ENCODE measurements at places on chromosomes 6 and 20. TPM values are rescaled to one million over a fixed set of nuclear protein-coding genes. Genes with fewer than 3 reads are reported as not detected.

- no peak for DNase-seq
These were observed 3.2 kb upstream of the ZMYND8 start for GRCh38 chr20:47359530-47360296.

DNA sequence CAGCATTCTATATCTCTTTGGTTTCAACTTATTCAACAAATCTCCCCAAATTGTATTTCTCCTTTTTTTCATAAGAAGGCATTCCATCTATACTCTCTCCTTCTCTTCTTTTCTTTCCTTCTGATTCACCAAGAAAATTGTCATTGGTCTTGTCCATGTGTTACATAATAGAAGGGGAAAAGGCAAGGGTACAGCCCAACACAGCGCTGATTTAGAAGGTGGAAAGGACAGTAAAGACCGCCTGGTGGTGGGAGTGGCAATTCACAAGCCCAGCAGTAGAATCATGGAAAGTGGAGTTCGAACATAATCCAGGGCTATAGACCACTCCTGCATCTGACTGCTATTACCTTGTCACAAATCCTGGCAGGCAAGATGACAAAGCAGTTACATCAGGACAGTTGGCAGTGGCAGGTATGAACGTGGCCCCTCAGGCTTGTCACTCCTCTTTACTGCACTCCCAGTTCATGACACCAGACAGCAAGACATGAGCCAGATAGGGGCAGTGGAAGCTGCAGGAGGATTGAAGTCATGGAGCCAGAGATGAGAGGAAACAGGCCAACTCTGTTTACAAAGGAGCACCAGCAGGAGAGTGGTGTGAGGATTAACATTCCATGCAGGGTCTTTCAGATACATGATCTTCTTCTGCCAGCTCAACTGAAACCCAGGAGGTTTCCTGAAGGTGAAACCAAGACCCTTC lies 2.1 kb upstream of the TNFAIP3 start:
- no peak for DNase-seq

HSPA1A gene
- total RNA-seq, result 131 TPM

- no peak for DNase-seq
These were observed 119.1 kb upstream of the PDE10A start for GRCh38 chr6:165782134-165782533.

GRCh38 chr6:54428431-54428830 lies 120.2 kb downstream of the TINAG start:
- no peak for DNase-seq

- no peak for DNase-seq
These were observed 20.5 kb downstream of the PERP start for GRCh38 chr6:138086573-138087196.

DNA sequence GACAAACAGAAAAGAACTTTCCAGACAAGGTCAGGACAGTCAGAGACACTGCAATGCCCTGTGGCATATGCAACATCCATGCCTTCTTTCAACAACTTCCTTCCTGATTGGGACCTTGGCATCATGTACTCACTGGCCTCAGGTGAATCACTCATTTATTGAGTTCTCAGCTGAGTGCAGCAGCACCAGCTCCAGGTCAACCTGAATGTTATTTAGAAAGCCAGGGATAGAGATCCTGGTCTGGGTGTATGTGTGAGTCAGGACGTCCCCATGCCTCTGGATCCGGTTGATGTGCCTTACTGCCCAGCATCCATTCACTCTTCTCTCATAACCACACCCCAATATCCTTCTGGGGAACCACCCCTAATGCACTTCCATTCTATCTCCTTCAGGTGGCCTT lies 54.4 kb downstream of the SNRNP48 start:
- no peak for DNase-seq

STX11 gene
- total RNA-seq, result 1.9 TPM

- no peak for DNase-seq
These were observed 559.4 kb upstream of the MANEA start for GRCh38 chr6:95017922-95018321.

GRCh38 chr6:125444006-125444923 lies 142.5 kb upstream of the HDDC2 start:
- no peak for DNase-seq

GRCh38 chr6:16533210-16533609 lies 228.1 kb downstream of the ATXN1 start:
- DNase-seq, result no peak

GRCh38 chr20:3446779-3447178 lies 24.0 kb upstream of the ATRN start:
- no peak for DNase-seq

PSMA7 gene
- 371 TPM for total RNA-seq

BPIFB4 gene
- total RNA-seq, result not detected

- no peak for DNase-seq
These were observed 22.7 kb downstream of the TMX4 start for GRCh38 chr20:7996898-7997297.

PNLDC1 gene
- total RNA-seq, result not detected

- no peak for DNase-seq
These were observed 303.6 kb downstream of the TRDN start for GRCh38 chr6:123333000-123333756.

CD109 gene
- 32.3 TPM for total RNA-seq

DNA sequence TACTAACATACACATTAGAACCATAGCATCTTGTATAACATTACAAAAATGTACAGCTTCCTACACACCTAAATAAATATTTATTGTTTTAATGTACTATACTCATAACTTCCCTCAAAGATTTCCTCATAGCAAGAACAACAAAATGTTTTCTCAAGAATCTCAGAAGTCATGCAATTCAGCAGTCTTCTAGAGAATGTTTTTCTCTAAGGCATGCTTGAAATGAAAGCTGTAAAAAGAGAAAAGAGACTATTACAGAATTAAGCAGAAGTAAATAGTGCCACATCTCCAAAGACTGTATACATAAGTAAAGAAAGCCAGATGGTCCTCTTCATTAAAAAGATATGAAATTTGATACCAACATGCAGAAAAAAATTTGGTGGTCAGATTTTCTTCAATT lies 672.2 kb downstream of the EPM2A start:
- no peak for DNase-seq

- no peak for DNase-seq
These were observed 142.6 kb upstream of the HMGN3 start for GRCh38 chr6:79377047-79377446.

DNA sequence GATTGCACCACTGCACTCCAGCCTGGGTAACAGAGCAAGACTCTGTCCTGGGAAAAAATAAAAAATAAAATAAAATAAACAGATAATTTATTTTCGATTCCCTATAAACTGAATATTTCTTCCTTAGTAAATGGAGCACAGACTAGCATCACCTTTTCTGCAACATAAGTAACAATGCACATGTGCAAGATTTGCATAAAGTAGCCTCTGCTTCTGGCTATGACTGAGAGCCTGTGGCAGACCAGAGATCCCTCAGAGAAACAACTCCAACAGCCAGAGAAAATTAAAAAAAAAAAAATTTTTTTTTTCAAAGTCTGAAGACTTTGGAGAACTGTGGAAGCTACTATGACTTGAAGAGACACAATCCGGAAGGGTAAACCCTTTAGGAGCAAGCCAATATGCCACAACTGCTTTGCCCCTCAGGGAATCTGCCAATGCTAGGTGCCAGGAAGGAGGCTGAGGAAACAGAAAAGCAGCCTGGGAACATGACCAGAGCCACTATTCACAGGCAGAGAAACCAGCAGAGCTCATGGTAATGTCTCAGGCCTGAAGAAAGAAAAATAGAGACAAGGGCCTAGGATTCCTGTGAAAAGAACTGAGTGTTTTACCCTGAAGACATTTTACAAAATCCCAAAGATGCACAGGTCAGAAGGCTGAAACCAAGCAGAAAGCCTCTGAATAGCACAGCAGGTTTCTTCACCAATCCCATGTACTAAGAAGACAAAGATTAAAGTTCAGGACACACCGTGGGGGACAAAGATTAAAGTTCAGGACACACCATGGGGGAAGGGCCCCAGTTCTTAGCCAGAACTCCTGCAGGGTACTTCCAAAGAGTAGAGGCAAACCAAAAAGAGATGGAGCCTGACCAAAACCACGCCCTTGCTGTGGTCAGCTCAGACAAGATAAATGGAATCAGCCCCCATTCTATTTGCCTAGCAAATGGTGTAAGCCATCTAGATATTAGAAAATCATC lies 25.8 kb downstream of the B4GALT5 start:
- peak; percentile 48 for DNase-seq

DNA sequence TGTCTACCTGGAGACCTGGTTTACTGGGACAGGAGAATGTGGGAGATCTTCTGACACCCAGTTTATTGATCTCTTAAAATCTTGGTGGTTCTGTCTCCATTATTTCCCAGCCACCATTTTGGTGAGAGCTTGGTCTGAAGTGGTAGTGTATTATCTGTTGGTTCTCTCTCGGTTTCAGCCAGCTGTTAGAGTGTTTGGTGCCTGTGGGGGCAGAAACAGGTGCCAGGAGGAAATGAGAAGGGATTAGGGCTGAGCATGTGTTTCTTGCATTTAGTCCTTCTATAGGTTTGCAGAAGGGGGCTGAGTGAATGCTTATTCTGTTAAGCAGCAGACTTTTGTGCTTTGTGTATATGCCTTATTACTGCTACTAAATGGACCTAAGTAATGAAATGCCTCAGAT lies 9.6 kb downstream of the JARID2 start:
- peak; percentile 59 for DNase-seq

ZSCAN31 gene
- 13.2 TPM for total RNA-seq

DNA sequence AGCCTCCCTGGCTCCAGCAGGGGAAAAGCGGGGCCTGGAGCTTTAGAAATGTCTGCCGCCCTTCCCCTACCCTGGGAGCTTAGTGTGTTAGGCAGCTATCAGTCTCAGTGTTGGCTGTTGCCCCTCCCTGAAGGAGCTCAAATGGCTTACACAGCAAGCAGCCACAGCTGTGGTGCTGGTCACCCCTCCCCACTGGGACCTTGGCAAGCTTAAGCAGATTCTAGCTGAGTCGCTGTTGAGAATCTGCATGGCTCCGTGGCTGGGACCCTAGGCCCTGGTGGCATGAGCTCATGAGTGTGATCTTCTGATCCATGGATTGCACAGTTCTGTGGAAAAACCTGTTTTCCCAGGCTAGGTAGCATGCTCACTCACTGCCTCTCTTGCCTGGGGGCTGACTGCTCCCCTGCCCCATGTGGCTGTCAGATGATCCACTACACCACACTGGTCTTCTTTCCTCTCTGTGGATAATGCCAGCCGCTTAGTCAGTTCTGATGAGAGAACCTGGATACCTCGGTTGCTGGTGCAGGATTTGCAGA lies 714.0 kb downstream of the MAFB start:
- peak; percentile 75 for DNase-seq

DNA sequence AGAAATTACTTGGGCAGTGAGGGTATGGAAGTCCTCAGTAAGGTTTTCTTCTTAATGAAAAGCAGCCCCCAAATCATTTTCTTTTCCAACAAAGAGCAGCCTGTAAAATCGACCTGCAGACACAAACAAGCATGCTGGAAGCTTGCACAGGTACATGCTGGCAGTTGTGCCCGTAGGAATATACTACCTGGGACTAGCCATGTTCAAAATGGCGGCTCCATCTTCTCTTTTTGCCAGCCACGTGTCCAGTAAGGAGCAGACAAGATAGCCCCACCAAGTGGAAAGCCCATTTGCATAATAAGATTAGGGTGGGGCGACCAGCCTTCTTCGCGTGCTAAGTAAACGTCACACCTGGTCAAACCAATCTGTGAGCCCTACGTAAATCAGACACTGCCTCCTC lies 259.4 kb upstream of the AGPAT4 start:
- no peak for DNase-seq

GRCh38 chr20:22808628-22809027 lies 224.3 kb upstream of the FOXA2 start:
- DNase-seq, result no peak

- DNase-seq, result peak; percentile 76
These were observed 398 bp downstream of the ZBTB2 start for GRCh38 chr6:151390851-151391470.

GRCh38 chr6:33702345-33702977 lies 9.0 kb downstream of the UQCC2 start:
- DNase-seq, result peak; percentile 65

DNA sequence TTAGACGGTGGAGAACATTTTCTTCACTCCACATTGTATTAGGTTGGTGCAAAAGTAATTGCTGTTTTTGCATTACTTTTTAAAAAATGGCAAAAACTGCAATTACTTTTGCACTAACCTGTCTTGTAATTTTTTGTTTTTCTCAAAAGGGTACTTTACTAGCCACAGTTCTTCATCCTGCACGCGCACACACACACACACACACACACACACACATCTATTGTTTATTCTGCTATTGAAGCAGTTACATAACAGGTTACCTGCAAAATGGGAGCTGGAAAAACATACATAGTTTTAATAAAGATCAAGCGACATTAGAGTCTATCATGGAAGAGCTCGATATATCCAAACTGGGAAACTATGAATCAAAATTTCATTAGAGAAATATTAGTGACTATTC lies 235.2 kb downstream of the SIM1 start:
- no peak for DNase-seq

COX4I2 gene
- not detected for total RNA-seq

- no peak for DNase-seq
These were observed 16.0 kb upstream of the CCDC167 start for GRCh38 chr6:37515712-37516075.

JPH2 gene
- total RNA-seq, result 263 TPM

ERVFRD-1 gene
- total RNA-seq, result not detected

DNA sequence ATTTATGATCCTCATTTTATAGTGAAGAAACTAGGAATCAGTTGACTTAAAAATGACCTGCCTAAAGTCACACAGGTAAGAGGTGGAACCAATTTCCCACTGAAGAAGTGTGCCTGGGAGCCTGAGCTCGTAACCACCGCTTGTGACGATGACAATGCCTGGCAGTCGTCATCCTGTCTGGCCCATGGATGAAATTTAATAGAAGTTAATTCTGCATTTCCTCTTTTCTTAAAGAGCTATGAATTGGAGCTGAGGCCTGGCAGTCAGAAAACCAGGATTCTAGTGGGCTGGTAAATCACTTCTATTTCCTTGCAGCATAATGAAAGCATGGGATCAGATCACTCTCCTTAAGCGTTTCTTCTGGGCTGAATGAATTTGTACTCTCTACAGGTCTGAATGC lies 200.0 kb upstream of the SGK1 start:
- no peak for DNase-seq

KIF25 gene
- not detected for total RNA-seq

PRRT1 gene
- not detected for total RNA-seq

DNA sequence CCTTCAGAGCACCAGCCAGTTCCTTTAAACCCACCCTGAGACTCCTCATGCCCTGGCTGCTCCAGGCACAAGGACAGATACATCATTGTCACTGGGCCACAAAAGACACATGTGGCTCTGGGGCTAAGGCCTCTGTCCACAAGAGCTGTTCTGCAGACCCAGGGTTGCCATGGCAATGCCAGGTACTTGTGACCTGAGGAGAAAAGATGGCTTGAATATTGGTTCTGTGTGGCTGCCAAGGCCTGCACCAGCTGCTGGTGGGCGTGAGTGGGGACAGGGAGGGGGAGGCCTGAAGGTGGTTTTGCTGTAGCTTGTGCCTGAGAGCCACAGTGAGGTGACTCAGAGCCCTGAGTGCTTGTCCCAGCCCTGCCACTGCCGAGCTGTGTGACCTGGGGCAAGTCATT lies 31.8 kb downstream of the SAYSD1 start:
- DNase-seq, result peak; percentile 1

MUCL3 gene
- not detected for total RNA-seq

- DNase-seq, result peak; percentile 14
These were observed 285.4 kb upstream of the FLRT3 start for GRCh38 chr20:14622796-14623195.

GRCh38 chr6:15627821-15628220 lies 35.0 kb downstream of the DTNBP1 start:
- DNase-seq, result no peak

Measured in myocyte (in vitro differentiated cells).